Activated CD4-positive, alpha-beta T cell treated with anti-CD3 and anti-CD28 coated beads, Interleukin-2, amount 50 U/mL, for 16 hours (primary cell): ENCODE measurements at places on chromosomes 7 and 10.

GRCh38 chr10:124025152-124025551 is 68.2 kb downstream of the CHST15 start:
- no peak for DNase-seq

- DNase-seq: no peak
Observed at GRCh38 chr7:137388916-137389315, 45.4 kb upstream of the PTN start.

DNA sequence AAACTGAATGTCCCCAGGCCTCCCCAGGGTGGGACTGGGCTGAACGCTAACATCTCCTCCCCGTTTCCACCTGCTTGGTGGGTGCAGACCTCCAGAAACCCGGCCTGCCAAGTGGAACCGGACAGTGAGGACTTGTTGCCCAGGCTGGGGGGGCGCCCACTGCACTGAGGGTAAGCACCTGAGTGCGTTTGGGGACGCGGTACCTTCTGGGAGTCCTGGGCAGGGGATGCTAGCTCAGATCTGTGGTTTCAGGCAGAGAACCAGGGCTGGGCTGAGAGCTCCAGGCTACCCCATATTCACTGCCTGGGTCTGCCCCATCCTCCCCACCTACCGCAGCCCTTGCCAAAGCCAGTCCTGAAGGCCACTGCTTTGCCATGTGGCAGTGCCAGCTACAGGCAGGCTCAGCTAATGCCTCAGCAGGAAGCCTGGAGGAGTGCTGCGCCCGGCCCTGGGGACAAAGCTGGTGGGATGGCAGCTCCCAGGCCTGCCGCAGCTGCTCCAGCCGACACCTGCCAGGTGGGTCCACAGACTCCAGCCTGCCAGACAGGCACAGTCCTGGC is 3.5 kb upstream of the ZNF467 start:
- no peak for DNase-seq

DNA sequence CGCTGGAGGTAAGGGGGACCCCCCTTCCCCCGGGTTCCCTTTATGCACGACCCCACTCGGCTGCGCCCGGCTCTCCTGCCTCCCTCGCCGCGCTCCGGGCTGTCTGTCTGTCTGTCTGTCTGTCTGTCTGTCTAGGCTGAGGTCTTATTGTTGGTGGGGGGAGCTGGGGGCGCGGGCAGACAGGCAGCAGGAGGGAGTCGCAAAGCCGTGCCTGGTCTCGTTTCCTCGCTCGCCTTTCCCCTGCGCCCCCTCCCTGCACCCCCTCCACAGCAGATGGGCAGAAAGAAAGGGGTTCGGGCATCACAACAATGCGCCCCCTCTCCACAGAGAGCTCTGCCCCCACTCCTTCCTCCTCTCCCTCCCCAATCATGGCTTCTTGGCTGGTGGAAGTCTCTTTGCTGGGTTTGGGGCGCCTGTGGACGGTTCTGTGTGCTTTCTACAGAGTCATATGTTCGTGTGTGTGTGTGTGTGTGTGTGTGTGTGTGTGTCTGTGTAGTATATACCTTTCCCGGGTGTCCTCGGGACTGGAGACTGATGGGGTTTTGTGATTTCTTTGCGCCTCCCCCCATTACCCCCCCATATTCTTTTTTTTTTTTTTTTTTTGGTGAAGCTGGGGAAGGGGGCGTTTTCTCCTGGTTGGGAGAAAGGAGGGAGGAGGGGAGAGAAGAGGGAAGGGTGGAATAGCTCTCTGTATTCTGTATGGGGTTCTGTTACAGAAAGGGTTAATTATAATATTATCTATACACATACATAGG is 1.9 kb downstream of the AUTS2 start:
- no peak for DNase-seq

DNA sequence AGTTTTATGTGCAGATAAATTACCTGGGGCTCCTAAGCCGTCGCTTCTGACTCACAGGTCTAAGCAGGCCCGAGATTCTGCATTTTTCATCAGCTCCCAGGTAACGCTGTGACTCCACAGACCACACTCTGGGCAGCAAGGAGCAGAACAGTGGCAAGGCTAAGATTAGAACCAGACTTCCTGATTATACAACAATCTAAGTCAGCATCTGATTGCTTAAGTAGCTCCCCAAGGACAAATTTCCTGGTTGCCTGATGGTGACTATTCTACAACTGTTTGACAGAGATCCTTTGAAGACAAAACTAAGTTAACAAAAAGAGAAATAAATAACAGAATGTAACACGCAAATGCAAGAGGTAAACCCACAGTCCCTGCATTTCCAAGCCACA is 69.0 kb downstream of the CREB3L2 start:
- DNase-seq: no peak

DNA sequence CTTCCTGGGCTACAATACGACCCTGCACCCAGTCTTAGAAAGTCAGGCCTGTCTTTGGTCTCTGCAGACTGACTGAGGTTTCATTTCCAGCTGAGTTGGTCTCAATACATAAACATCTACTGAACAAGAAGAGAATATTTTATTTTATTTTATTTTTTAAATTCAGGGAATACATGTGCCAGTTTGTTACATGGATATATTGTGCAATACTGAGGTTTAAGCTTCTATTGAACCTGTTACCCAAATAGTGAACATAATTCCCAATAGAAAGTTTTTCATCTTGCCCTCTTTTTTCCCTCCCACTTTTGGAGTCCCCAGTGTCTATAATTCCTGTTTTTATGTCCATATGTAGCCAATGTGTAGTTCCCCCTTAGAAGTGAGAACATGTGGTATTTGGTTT is 10.7 kb downstream of the FZD8 start:
- DNase-seq: no peak

GRCh38 chr10:79116368-79116767 is 47.6 kb downstream of the ZMIZ1 start:
- no peak for DNase-seq

DNA sequence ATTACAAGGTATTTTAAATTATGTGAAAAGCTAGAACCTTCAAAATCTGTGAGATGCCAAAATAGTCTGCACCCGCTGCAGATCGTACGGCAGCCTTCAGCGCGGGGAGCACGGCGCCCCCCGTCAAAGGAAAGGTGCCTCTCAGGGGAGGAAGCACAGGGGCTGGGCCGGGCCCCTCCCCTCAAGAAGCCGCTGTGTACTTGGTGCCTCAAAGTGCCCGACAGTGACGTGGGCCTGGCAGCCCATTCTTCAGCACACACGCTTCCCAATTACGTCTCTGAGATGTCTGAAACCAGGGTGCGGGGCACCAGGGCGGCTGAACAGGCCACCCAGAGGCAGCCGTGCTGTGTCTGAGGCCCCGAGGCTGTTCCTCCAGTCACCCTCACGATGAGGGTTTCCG is 116.1 kb downstream of the INPP5A start:
- no peak for DNase-seq

DNA sequence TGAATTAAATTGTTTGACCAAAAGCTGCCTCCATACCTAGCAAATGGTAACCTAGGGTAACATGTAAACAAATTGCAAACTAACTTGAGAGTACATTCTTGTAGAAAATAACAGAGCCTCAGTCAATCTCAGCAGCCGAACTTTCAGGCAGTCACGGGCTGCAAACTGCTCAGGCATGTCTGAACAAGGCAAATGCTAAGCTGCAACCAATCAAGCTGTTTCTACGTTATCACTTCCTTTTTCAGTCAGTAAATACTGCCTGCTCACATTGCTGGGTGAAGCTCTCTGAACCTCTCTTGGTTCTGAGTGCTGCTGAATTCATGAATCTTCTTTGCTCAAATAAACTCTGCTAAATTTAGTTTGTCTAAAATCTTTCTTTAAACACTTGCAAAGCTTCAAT is 1212.4 kb downstream of the SORCS1 start:
- DNase-seq: no peak
